ENCODE measurements at places on chromosomes 3 and 15.

GRCh38 chr3:32501783-32502117, 902 bp downstream of the CMTM6 start:
- no peak for DNase-seq

DNA sequence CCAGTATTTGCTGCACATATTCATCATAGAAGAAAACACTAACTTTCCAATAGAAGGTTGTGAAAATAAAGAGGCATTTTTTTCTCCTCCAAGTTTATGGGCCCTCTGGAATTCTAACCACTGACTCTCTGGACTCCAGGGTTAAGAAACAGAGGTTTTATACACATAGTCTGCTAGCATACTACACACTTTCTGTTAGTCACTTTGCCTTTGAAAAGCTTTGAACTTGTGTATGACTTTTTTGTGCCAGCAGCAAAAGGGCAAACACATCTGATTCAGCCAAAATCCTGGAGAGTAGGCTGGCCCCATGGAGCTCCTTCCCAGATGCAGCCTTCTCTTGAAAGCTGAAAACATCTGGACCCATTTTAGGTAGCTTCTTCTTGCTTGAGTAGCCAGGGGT, 6.2 kb downstream of the ZIC4 start:
- no peak for DNase-seq

GRCh38 chr15:100547961-100548360, 19.2 kb upstream of the CERS3 start:
- DNase-seq, result no peak

DNA sequence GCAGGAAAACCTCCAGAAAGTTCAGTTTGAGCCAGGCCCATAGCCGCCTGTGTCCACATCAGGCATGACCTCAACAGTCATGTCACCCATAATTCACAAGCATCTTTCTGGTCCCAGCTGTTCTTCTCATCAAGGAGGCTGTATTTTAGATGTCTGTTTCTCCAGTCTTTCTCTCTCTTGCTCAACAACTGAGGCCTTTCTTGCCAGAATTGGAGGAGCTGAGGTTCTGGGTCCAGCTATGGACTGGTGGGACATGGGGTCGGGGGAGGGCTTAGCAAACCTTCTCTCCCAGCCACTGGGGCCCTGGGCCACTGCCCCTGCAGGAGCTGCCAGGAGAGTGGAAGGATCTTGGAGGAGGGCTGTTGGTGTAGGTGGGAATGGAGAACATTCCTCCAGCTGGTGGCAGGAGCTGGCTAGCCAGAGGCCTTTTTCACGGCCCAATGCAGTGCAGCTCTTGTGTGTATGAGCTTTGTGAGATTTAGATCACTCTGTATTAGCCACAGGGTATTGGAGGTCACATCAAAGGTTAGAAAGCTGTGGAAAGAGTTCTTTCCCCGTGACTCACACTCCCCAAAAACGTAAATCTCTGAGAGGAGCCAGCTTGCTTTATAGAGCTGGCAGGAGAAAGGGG, 23.5 kb downstream of the MAGEF1 start:
- peak; percentile 51 for DNase-seq

DNA sequence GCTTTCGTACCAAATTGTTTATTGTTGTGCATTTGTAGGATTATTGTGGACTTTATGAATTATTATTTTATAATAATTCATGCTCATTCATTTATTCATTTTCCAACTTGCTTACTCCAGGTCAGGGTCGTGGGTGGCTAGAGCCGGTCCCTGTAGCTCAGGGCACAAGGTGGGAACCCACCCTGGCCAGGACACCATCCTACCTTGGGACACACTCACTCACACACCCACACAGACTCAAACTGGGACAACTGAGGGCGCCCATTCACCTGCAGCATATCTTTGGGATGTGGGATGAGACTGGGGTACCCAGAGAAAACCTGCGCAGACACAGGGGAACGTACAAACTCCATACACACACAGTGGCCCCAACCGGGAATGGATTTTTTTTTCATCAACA, 40.6 kb downstream of the SSUH2 start:
- no peak for DNase-seq

DNA sequence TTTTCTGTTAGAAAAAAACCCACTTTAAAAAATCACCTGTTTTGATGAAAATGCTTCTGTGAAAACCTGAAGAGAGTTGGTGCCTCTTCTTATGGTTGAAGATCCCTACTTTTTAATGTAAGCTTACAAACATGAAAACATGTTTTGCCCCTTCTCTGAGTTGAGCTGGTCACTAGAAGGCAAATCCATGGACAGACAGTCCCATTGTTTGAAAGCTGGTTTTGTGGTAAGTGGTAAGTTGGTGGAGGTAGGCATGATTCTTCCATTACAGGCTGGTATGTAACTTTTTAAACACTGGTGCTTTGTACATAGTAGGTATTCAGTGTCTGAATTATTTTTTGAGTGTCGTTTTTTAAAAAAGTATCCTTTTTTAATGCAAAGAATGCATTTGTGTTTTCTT, 6.1 kb downstream of the ABHD5 start:
- no peak for DNase-seq

GRCh38 chr3:127209840-127210653, 17.1 kb downstream of the PRR23E start:
- no peak for DNase-seq

DNA sequence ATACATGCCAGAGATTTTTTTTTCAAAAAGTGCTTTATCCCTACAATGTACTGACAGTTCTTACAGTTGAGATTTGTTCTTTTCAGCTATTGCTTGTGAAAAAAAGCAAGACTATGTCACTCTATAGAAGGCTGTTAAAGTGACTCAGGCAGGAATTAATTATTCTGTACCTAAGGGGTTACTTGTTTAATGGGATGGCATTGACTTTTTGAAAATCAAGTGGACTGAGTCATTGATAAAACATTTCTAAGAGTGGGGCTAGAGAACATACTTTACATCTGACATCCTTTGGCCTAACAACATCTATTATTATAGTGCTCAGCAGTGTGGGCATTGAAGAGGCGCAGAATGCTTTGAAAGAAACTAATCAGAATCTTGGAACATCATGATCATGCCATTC, 34.3 kb downstream of the INTS14 start:
- DNase-seq, result peak; percentile 40

- DNase-seq, result peak; percentile 94
Measured at GRCh38 chr3:72338942-72339669, 509.1 kb downstream of the SHQ1 start.

- no peak for DNase-seq
Measured at GRCh38 chr3:411226-411625, 214.7 kb downstream of the CHL1 start.

DNA sequence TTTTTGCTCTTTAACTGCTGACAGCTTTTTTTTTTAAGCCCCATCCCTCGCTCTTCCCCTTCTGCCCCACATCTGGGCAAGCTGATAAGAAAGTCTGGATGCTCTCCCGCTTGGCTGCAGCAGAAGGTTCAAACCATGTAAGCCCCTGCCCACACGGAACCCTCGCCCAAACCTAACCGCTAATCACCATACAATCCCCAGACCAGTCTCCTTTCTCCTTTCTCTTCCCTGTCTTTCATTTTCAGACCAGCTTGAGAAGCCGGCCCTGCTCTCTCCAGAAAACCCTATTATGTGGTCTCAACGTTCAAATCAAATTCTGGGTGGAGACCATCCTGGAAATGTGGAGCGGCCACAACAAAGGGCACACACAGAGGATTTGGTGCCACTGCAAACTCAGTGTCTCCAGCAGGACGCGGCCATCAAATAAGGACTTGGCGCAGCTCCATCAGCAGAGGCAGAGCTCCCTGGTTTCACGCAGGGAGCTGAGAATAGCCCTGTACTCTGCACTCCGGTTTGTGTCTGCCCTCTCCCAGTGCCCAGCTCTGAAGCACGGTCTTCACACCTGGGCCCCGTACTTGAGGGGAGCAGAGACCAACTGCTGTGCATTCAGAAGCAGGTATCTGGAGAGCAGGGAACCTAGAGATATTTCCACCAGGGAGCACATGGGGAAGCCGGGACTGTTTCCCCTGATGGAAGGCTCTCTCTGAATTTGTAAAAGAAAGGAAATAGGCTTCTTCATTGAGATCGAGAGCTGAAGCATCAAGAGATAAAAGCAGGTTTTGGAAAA, 92.6 kb downstream of the XXYLT1 start:
- no peak for DNase-seq

GRCh38 chr3:71453319-71453718, 130.2 kb downstream of the FOXP1 start:
- no peak for DNase-seq

DNA sequence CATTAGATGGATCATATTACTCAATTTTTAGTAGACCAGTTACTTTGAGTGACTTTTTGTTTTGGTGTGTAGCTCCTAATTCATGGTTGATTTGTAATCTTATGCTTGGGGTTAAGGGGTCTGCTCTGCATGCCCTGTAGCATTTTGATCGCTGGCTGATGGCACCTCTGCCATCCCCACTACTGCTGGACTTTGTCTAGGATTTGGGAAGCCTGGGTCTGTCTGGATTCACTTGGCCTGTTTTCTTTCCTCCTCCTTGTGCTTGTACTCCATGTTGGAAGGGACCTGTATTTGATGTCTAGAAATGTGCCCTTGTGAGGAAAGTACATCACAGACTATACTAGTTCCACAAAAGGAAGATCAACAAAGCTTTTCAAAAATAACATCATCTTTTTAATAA, 154.1 kb downstream of the FNDC3B start:
- DNase-seq, result no peak
